ENCODE measurements at places on chromosomes 12 and 14. TPM values are rescaled to one million over a fixed set of nuclear protein-coding genes. Genes with fewer than 3 reads are reported as not detected.

Gene DLK1
- 7.1 TPM for polyA plus RNA-seq

Gene TAS2R9
- polyA plus RNA-seq = not detected

Gene GPR137C
- 2.7 TPM for polyA plus RNA-seq

Gene PPP2R5E
- 4.9 TPM for polyA plus RNA-seq

Gene CIDEB
- polyA plus RNA-seq = 0.09 TPM

Gene KRT71
- polyA plus RNA-seq = not detected

Gene RNASE9
- polyA plus RNA-seq = 0.06 TPM

Gene FLRT2
- 2.4 TPM for polyA plus RNA-seq

Gene ASIC1
- 4.4 TPM for polyA plus RNA-seq

Gene IFNG
- polyA plus RNA-seq = not detected

Measured in H1 (cell line).